Muscle of back (tissue), 13 donors: ENCODE measurements at places on chromosomes 5 and 9.

DNA sequence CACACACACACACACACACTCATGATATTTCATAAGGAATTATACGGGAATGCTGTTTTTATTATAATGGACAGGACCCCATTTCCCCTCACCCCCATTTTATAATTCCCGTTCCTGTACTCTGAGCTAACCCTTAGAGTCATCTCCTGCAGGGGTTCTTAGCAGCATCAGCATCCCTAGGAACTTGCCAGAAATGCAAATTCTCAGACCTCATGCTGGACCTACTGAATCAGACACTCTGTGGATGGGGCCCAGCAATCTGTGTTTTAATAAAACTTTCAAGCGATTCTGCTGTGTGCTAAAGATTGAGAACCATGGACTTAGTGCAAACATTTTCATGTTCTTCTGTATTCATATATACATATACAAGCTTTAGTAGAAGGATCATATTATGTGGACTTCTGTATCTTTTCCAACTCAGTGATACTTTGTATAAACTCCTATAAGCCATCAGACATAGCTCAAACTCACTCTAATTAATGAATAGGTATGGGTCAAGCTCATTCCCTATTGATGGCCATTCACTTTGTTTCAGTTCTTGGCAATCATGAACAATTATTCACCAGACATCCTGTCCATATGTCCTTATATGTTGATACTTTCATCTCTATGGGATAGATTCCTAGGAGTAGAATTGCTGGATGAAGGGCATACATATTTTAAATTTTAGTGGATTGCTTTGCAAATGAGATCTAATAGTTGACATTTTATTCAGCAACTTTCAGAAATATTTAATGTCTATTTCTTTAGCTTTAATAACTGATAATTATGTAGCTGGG lies 65.5 kb downstream of the ARHGEF28 start:
- DNase-seq = no peak

DNA sequence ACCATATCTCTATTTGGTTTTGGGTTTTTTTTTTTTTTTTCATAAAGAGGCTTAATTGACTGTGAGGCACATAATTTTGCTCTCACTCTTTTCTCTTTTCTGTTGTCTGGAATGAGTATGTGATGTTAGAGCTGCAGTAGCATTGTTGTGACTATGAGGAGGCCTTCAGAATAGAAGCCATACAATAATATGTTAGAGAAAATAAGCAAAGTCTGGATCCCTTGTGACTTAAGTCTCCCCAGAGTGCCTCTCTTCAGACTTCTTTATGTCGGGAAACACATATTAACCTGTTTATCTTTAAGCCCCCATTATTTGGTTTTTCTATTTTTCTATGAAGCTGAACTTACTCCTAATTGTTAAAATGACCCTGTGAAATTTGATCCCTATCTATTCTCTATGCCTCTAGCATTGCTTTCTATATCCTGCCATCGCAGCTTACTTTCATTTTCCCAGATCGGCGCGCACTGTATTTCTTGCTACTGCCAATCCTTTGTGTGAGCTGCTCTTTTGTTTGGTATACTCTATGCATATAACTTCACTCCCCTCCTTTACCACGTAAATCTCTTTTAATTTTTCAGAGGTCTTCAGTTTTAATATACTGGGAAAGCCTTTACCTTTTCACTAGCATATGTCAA lies 372.5 kb upstream of the KCNN2 start:
- DNase-seq = no peak

DNA sequence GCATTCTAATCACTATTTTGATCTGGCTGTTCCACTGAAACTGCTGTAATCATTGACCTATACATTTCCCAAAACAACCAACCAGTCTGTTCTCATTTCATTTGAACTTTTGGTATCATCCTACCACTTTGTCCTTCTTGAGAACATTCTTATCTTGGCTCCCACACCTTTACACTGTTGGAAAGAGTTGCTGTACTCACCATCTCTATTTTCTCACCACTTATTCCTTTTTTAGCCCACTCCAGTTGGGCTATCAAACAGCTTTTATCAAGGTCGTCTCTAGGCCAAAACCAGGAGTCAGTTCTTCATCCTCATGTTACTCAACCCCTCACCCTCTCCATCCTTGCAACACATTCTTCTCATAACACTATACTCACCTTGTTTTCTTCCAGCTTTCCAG lies 170.1 kb downstream of the KDM4C start:
- no peak for DNase-seq

DNA sequence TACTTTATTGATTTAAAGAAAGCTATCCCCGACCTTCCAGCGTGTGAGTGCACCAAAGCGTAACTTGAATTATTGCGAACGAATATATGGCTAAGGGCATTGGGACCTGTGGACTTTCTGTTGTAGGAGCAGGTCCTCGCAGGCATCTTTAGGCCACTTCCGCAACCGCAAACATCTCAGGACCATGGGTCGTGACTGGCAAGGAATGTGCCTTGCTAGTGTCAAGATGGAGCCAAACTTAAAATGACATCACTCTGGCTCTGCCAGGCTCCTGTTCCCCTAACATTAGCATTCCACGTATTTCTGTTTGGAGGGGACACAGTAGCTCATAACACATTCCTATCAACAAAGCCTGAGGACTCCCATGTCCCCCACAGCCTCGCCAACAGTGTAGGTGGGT lies 44.1 kb upstream of the OLFM1 start:
- DNase-seq = no peak

DNA sequence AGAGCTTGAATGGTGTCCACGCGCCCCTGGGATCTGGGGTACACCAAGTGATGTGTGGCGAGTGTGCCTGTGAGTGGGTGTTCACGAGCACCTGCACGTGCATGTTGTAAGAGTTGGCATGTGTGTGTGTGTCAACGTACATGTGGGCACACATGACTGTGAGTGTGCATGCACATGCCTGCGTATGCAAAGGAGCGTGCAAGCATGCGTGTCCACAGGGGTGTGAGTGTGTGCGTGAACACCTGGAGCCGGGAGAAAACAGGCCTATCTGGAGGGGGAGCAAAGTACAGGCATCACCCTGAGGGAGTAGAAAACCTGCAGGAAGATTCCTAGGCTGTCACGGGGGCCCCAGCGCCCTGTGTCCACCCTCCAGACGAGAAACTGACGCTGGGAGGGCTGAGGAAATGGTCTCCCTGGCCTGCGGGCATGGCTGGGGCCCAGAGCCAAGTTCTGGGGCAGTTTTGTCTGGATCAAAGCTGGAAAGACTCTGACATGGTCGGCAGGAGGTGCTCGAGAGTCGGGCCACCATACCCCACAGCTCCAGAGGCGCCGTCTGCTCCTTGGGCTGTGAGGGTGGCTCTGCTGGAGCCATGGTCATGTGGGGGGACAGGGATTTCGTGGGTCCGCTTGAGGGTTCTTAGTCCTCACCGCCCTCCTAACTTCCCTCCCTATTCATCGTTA lies 31.8 kb downstream of the PTGES start:
- no peak for DNase-seq

DNA sequence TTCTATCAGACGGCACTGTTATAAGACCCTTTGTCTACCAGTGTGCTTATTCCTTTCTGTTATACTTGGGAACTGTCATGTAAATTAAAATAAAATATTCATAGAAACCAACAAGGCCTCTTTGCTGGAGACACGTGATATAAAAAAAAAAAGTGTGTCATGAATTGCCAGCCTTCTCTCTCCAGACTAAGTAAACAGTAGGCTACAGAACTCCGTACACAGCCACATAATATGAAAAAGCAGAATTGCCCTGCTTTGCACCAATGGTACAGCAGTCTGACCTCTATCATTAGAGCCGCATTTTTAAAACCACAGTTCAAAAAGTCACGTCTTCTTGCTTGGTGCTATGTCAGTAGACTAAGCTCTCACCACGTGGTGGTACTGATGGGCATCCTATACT lies 231.3 kb downstream of the SEMA5A start:
- DNase-seq = no peak

- DNase-seq = no peak
Observed at GRCh38 chr9:116323012-116323411, 169.4 kb downstream of the PAPPA start.

DNA sequence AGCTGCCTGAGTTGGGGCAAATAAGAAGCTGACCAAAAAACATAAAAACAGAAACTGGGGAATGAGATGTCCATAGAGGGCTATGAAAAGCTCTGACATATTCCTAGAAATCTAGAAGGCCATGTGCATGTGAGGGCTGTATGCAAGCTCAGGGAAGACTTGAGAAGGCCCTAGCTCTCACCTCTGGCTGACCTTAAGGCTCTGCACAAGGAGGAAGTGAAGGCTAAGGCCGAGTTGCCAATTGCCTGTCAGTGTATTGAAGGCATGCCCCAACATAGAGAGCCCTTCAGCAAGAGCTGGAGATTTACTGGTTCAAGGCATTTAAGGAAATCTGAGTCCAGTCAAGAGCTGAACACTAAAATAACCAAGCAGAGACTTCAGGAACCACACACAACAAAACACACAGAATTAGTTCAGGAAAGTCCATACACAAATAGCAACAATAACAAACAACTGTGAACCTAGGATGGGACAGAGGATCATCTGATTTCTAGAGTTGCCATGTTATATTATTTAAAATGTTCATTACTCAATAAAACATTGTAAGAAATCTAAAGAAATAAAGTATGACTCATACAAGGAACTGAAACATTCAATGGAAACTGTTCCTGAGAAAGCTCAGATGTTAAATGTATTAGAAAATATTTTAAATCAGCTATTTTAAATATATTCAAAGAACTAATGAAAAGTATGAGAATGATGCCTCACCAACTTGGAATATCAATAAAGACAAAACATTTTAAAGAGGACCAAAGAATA lies 161.8 kb downstream of the AUH start:
- no peak for DNase-seq

- DNase-seq = no peak
Observed at GRCh38 chr5:127111112-127111511, 37.8 kb upstream of the C5orf63 start.

- peak; percentile 44 for DNase-seq
Observed at GRCh38 chr5:176619203-176619568, 9.2 kb upstream of the GPRIN1 start.
